Vagina (tissue), 2 donors: ENCODE measurements at places on chromosomes 6 and 20.

DNA sequence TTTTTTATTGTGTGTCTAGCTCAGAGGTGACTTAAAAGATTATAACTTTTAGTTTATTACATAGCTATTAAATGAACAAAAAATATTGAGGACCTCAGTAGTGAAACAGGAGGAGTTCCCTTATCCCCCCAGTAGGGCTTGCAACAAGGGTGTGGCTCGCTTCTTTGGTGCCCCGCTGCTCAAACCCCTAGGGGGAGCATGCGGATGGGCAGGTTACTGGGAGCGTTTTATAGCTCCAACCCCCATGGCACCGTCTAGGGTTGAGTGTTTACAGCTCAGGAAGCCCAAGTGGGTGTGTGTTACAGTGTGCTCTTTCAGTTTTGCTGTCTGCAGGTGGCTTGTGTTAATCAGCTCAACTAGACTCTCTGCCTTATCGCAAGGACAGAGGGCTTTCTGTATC lies 1513.7 kb downstream of the GRIK2 start:
- no peak for DNase-seq

DNA sequence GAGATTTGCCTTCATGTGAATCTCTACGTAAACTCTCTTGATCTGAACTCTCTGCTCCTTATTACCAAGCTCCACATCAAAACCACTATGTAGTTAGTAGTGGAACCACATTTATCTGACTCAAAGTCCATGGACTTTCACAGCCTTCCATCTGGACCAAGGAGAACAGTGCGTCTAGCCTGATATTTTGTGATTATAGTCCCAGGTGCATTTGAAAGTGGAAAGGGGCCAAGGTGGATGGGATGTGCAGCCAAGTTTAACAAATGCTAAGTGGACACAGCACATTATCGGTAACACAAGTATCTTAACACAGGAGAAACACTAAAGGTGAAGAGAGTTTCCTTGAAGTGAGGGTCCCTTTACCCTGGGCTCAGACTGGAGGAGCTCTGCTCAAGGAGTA lies 281.2 kb upstream of the SGK1 start:
- no peak for DNase-seq

- peak; percentile 40 for DNase-seq
Measured at GRCh38 chr6:148470156-148470555, 127.5 kb downstream of the SASH1 start.

GRCh38 chr6:170116636-170117035 lies 174.2 kb downstream of the DLL1 start:
- DNase-seq = peak; percentile 62

DNA sequence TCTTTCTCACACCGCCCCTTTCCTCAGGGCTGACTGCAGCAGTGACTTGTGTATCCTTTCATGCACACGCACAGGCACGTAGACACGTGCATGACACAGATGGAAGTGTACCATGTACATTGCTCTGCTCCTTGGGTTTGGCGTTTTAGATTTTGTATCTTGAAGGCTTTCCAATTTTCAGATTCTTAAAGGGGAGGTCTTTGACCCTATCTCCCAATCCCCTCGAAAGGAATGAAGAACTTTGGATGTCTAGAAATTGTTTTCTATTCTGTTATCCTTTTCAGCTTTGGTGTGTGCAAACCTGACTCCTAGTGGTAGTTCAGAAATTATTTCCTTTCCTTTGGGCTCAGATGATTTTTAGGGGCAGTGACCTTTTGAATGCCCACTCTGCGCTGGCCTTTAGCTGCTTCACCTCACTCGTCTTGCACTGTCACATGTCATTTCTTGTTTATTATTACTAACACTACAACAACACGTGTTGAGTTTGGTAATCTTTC lies 63.0 kb downstream of the HIVEP1 start:
- DNase-seq = no peak

GRCh38 chr6:131568726-131569125 lies 4.3 kb upstream of the ARG1 start:
- no peak for DNase-seq

GRCh38 chr6:79030023-79030422 lies 48.0 kb downstream of the PHIP start:
- DNase-seq = no peak

GRCh38 chr6:56022678-56023077 lies 147.3 kb upstream of the BMP5 start:
- no peak for DNase-seq

- DNase-seq = no peak
Measured at GRCh38 chr6:23305325-23305943, 736.1 kb downstream of the HDGFL1 start.

GRCh38 chr6:138393871-138394783 lies 9.9 kb upstream of the HEBP2 start:
- DNase-seq = no peak

GRCh38 chr6:84768442-84769174 lies 4.2 kb upstream of the TBX18 start:
- no peak for DNase-seq

DNA sequence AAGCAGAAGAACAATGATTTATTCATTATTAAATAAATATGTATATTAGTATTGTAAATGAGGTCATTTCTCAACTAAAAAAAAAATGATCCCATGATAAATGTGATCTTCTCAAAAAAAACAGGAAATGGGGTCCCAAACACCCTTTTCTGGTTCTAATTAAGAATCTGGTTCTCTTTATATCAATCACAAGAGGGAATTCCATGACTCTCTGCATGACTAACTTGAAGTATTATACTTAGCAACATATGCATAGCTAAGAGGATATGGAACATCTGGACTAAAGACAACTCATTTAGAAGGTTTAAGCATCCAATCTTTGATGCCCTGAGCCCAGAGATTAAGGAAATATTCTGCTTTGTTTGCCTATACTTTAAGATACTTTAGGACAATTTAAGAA lies 89.7 kb upstream of the EMILIN3 start:
- no peak for DNase-seq

DNA sequence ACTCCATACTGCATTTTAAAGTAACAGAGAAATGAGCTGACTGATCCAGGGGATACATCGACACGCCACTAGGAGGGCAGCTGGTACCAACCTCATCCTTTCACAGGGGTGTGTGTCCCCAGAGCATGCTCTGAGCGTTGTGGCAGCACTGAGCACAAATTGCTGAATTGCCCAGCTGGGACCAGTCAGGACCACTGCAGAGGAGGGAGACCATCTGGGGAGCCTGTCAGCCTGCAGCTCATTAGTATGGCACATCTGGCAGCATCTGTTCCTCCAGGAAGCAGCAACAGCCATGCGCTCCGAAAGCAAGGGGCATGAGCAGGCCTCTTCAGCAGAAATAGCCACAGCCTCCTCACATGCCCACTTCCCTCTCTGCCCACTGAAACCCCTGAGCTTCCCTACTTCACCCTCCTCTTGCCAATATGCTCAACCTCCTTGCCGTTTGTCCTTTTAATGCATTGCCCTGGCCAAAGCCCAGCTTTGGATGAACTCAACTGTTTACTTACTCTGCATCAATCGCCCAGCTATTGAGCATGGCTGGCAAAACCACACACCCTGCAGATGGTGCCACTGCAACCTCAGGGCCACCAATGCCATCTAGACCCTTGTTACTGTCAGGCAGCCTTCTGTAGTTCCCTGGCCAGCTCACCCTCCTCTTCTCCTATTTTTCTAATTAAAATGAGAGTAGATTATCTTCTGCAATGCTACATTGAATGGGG lies 77.6 kb upstream of the NEDD9 start:
- no peak for DNase-seq

DNA sequence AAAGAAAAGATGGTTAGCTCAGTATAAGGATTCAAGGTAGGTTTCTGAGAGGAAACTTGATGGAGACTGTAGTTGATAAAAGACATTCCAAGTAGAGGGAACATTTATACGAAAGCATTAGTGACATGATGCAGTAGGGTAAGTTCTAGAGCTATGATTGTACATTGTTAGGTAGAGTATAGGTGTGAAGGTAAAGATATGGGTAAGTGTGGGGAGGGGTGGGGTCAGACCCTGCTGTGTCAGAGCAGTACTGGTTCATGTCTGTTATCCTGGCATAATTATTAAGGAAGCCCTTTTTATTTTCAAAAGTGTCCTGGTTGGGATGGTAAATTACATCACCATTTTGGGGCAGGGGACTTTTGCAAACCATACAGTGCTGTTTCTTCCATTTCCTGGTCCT lies 635.8 kb downstream of the COL12A1 start:
- DNase-seq = no peak

GRCh38 chr6:25449774-25450173 lies 170.6 kb downstream of the CARMIL1 start:
- no peak for DNase-seq

DNA sequence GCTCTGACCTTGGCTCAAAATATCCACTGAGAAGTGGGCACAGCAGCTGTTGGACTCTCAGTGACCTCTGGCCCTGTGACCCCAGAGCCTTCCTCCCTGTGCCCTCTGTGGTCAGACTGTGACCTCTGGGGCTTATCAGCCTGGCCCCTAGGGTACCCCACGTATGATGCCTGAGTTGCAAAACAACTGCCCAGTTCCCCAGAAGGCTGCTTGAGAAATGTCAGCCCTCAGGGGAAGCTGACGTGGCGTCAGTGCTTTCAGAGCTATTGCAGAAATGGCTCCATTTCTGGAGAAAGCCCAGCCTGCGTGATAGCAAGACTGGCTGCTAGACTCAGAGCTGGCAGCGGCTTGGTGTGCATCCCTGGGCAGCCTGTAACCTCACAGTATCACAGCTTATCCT lies 31.5 kb upstream of the TGM2 start:
- no peak for DNase-seq

GRCh38 chr6:136551103-136551502 lies 881 bp upstream of the MAP7 start:
- DNase-seq = no peak

GRCh38 chr6:49526598-49526997 lies 23.9 kb upstream of the C6orf141 start:
- DNase-seq = no peak

GRCh38 chr6:7615611-7616383 lies 25.8 kb downstream of the SNRNP48 start:
- DNase-seq = no peak

DNA sequence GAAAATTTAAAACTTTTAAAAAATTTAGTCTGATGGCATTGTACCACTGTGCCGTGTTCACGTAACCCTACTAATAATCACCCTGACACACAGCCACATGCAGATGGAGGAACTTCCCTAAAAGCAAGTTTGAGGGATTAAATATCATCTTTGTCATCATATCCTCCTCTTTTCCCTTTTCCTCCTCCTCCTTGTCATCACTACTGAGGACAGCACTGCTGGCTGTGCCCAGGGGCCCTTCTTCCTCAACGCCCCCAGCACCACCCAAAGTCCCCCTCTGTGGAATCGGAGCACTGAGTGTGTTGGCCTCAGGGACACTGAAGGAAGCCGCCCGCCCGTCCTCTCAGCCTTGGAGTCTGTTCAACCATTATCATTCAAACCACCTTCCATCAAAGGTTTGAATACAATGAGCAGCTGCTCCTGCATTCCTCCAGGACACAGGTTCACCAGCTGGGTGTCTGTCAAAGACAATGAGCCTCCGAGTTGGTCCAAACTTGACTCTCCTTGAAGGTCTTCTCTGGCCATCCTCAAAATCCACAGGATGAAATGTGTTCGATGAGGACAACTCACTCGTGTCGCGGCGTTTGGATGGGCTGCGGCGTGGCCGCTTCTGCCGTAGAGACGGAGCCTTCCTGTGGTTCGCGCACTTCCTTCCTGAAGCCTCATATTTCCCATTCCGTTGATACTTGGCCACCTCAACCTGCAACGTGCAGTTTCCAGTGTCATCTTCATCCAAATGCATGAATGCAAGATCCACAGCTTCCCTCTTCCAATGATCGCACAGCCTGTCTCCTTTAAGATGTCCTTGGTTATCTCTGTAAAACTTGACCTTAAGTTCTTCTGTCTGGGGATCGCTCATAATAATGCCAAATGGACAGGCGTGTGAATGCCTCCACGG lies 23.3 kb downstream of the NQO2 start:
- DNase-seq = no peak

GRCh38 chr6:146984251-146984924 lies 219.8 kb upstream of the STXBP5 start:
- DNase-seq = no peak

GRCh38 chr20:61903575-61904340 lies 161.9 kb downstream of the TAF4 start:
- no peak for DNase-seq

DNA sequence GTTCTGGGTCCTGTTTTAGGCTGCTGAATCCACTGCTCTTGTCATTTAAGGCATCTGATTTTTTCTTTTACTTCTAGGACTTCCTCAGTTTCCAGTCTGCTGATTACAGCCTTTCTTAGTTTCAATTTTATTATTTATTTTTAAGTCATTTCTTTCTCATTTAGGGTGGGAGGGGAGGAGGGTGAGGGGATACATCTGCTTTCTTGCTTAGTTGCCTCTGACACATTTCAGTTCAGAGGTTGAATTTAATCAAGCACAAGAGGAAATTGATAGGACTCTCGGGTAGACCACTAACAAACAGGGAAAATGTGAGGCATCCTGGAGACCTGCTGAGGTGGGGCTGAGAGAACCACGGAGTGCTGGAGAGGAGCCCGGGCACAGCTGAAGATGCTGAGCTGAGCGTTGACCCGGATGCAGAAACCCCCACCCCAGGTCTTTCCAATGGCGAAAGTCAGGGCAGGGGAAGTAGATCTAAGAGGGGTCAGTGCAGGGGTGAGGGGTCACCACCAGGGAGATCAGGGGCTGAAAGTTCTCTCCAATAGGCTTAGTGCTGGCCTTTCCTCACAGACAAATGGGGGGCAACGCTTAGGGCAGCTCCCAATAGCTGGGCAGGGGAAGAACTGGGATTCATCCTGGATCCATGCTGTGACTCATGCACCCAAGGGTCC lies 7.6 kb upstream of the TREML2 start:
- peak; percentile 42 for DNase-seq

DNA sequence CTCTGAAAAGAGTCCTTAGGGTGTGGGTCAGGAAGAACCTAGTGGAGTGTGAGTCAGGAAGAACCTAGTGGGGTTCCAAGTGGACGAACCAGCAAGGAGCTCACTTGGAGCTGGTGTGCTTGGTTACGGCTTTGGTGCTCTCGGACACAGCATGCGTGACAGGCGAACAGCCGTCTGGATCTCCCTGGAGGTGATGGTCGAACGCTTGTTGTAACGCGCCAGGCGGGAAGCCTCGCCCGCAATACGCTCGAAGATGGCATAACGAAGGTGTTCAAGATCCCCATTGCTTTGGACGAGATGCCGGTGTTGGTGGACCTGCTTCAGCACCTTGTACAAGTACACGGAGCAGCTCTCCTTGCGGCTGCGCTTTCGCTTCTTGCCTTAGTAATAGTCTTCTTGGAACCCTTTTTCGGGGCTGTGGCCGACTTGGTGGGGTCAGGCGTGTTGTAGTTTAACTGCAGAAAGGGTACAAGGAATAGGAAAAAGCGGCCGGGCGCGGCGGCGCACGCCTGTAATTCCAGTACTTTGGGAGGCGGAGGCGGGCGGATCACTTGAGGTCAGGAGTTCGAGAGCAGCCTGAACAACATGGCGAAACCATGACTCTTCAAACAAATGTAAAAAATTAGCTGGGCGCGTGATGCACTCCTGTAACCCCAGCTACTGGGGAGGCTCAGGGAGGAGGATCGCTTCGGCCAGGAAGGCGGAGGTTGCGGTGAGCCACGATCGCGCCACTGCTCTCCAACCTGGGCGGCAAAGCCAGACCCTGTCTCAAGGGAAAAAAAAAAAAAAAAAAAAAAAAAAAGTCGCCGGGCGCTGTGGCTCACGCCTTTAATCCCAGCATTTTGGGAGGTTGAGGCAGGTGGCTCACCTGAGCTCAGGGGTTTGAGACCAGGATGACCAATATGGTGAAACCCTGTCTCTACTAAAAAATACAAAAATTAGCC lies 48.0 kb downstream of the OR2B2 start:
- DNase-seq = no peak
